ENCODE measurements at places on chromosomes 5 and 9.

- DNase-seq: no peak
Observed at GRCh38 chr5:61334868-61335615, 3.0 kb downstream of the ZSWIM6 start.

GRCh38 chr9:130395810-130396435, 48.8 kb upstream of the ASS1 start:
- no peak for DNase-seq

GRCh38 chr5:136020383-136021015, 8.3 kb upstream of the TGFBI start:
- peak; percentile 44 for DNase-seq

DNA sequence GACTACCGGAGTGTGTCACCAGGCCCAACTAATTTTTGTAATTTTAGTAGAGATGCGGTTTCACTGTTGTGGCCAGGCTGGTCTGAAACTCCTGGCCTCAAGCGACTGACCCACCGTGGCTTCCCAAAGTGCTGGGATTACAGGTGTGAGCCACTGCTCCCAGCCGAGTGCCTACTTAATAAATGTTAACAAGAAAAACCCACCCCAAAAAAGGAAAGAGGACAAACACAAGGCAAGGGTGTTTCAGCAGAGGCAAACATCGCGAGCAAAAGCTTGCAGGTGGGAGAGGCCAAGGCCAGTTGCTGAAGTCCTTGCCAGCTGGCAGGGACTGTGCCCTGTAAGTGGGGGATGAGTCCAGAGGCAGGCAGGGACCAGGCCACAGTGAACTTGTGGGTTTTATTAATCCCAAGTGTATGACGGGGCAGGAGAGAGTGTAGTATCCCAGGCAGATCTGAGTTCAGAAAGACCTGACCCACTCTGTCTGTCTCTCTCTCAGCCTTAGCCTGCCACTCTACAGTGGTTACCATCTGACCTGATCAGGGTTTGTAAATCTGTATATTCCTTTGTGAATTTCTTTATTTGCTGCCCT, 6.4 kb upstream of the FPGS start:
- peak; percentile 49 for DNase-seq

- no peak for DNase-seq
Observed at GRCh38 chr9:134306636-134307600, 19.3 kb upstream of the RXRA start.

DNA sequence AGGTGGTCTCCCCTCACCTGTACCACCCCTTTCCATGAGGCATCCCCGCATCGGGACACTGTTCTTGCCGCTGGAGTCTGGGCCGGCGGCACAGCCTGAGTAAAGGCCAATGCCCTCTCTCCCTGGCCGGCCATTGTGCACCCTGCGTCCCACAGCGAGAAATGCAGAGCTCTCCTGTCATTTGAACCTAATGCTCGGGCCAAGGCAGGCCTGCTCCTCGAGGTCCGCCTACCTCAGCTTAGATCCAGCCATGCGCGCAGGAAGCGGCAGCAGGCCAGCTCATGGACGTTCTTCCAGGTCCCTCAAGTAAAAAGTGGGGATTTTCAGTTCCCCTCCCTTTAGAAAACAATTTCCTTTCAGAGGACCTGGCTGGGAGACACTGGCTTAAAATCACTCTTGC, 135.0 kb downstream of the HSD17B3 start:
- DNase-seq: no peak

GRCh38 chr5:40932766-40933165, 23.5 kb downstream of the C7 start:
- DNase-seq: peak; percentile 4

DNA sequence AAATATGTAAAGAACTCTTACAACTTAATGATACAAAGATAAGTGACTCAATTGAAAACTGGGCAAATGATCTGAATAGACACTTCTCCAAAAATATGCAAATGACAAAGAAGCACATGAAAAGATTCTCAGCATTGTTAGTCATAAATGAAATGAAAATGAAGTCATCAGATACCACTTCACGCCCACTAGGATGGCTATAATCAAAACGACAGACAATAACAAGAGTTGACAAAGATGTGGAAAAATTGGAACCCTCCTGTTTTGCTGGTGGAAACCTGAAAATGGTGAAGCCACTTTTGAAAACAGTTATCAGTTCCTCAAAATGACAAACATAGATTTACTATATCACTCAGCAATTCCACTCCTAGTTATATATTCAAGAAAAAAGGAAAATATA, 7.9 kb upstream of the SYK start:
- no peak for DNase-seq

GRCh38 chr5:88734191-88734640, 148.8 kb downstream of the MEF2C start:
- DNase-seq: no peak

Data from DMS53 (cell line).